Stimulated activated CD4-positive, alpha-beta T cell treated with anti-CD3 and anti-CD28 coated beads, Interleukin-12 subunit alpha, Interleukin-12 subunit beta, amount 100 ng/mL, for 4 hours (primary cell): ENCODE measurements at places on chromosomes 12 and 14.

- no peak for DNase-seq
Observed at GRCh38 chr12:66851134-66851533, 172.3 kb upstream of the GRIP1 start.

DNA sequence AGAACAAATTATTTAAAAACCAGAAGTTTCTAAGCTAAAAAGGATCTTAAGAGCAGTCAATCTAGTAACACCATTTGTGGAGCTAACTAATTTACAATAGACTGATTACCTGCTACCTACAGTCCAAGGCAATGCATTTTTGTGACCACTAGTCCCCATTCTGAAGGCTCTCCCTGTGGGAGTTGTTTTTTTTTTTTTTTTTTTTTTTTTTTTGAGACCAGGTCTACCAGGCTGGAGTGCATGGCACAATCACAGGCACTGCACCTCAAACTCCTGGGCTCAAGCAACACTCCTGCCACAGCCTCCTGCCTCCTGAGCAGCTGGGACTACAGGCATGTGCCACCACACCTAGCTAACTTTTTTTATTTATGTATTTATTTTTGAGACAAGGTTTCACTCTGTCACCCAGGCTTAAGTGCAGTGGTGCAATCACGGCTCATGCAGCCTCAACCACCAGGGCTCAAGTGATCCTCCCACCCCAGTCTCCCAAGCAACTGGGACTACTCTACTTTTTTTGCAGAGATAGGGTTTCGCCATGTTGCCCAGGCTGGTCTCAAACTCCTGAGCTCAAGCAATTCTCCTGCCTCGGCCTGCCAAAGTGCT is 3.9 kb downstream of the GNPTAB start:
- DNase-seq: no peak

- DNase-seq: no peak
Observed at GRCh38 chr12:64556231-64556630, 54.1 kb upstream of the RASSF3 start.

- DNase-seq: no peak
Observed at GRCh38 chr12:122226366-122227125, 694 bp upstream of the DIABLO start.

GRCh38 chr12:128903236-128903635 is 50.0 kb downstream of the GLT1D1 start:
- DNase-seq: no peak

- DNase-seq: no peak
Observed at GRCh38 chr12:116606397-116606796, 47.2 kb downstream of the MAP1LC3B2 start.

DNA sequence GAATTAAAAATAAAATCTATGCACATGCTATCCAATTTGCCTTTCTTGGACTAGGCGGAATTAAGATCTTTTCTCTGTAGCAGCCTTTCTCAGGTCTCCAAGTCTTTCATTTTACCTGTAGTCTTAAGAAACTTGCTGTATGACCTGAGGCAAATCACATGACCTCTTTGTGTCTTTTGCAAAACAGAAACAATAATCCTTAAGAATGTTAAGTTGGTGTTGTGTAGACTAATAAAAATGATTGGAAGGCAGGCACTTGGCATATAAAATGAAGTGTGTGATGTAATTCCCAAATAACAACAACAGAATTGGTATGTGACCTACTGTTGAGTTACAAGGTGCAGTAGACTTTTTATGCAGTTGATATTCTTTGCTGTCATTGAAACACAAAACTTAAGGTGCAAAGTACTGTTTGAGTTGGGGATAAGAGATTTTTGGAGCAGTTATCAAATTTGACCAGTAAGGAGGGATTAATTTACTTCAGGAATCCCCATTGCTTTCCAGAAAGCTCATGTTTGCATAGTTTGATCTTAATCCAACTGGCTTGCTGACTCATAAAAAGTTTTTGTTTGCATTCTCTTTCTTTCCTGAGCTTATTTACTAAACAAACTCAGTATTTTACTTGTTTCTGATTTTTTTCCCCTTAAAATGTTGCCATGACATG is 51.4 kb downstream of the SUSD6 start:
- DNase-seq: no peak

GRCh38 chr14:77730976-77731497 is 23.1 kb downstream of the SLIRP start:
- no peak for DNase-seq

GRCh38 chr12:25197608-25198007 is 2.6 kb downstream of the ETFRF1 start:
- no peak for DNase-seq

DNA sequence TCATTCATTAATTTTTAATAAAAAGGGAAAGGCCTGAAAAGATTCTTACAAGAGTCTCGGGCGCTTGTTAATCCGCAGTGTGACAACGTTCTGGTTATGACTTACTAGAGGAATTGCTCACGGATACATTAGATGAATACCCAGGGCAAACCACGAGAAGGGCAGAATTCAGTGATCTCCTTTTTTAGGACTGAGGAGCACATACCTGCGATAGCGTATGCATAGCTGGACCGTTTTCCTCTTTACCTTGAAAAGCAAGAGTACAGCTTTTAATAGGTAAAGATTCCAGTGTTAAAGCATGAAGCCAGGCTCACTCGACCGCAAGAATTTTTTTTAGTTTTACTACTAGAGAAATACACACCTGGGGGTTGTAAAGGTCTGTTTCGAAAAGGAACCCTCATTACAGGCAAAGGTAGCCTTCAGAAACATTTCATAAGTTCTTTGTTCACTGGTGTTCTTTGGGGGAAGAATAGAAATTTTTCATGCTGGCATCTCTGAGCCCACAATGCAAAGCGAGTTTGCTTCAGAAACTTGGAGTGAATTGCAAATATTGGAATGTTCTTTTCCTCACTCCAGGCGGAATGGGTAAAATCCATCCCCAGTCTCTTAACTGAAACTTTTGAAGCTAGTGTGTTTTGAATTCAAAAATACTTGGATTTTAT is 953 bp downstream of the MAPK1IP1L start:
- DNase-seq: no peak

GRCh38 chr12:11752403-11753149 is 103.1 kb downstream of the ETV6 start:
- DNase-seq: no peak

DNA sequence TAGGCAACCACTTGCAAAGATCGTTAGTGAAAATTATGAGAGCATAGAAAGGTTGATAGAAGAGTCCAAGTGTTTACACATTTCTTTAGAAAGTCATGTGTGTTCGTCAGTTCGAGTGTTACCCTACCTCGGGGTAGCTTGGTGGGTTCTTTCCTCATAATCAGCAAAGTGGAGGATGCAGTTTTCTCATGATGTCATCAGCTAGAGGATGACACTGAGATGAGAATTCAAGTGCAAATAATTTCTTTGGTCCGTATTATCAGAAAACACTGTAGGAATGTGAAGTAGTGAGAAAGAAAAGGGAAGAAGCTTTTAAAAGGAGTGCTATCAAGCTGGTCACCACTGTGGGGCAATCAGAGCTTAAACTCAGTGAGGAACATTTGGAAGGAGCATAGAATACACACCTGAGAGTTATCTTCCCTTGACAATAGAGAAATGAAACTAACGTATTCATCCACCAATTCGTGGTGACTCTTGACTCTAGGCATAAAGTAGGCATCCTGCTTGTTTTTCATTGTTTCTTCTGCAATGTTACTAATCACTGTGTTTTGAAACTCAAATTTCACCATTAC is 1340.9 kb upstream of the TMEM132C start:
- no peak for DNase-seq

GRCh38 chr12:124222368-124223245 is 72.3 kb upstream of the RFLNA start:
- no peak for DNase-seq
